ENCODE measurements at places on chromosomes 12 and 14.

- DNase-seq = no peak
Measured at GRCh38 chr14:76583805-76584204, 177.5 kb upstream of the VASH1 start.

DNA sequence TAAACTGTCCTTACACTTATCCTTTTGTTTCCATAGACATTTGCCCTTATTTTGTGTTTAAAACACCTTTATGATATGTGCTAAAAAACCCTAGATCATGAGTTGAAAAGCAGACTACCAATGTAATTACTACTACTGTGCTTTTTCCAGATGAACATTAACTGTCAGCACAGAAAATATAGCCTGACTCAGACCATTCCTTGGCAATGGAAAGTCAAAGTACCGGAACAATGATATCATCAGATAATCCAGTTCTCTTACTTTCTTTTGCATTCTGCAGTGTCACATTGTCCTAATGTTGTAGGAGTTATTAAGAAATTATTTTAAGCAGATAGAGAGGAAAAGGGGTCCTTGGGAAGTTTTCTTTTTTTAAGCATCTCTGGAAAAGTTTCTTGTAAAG, 1189.0 kb upstream of the FLRT2 start:
- DNase-seq = peak; percentile 14

GRCh38 chr12:25502118-25502517, 51.0 kb downstream of the LMNTD1 start:
- no peak for DNase-seq

DNA sequence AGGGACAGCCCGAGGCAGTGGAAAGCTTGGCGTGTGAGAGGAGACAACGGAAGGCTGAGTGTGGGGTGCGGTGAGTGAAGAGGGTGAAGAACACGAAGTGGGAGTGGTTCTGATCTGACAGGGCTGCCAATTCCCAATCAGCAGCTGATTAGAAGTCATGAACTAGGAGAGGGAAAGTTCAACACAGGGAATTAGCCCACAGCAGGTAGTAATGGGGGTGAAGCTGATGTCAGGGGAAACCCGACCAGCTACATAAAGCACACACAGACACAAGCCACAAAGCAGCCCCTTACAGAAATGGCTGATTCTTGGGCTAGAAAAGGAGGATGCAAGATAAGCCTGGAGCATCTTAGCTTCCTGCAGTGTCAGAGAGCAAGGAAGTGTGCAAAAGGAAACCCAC, 47.5 kb upstream of the TCL1A start:
- no peak for DNase-seq

GRCh38 chr14:89540009-89540829, 123.2 kb upstream of the FOXN3 start:
- no peak for DNase-seq

DNA sequence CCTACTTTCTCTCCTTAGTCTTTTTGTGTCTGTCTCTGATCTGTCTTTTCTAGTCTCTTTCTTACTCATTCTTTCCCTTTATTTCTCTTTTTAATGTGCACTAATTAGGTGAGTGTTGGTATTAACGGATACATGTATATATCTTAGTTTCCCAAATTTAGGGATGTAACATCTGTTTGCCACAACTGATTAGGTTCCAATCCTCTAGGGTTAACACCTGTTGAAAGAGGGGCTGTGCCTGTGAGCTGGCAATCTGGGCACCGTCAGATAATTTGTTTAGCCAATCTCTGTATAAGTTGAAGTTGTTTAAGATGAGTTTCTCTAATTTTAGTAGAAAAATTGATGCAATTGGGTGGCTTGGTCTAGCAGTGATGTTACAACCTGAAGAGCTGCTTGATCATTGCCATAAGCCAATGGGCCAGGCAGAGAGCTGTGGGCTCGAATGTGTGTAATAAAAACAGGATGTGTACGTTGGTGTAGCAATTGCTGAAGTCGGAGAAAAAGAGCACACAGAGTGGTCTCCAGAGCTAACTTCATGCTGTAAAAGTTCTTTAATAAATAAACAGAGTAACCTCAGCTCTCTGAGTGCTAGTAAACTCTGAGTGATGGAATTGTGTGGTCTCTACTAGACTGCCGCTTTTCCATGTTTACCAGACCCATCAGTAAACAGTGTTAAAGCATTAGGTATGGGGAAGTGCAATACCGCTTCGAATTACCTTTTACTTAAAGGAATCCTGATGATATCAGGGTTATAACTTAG, 18.3 kb upstream of the LYZ start:
- no peak for DNase-seq

All from kidney epithelial cell (primary cell).